NCI-H2081 (cell line): ENCODE measurements at places on chromosomes 16 and 17.

- DNase-seq = no peak
These were observed 2.8 kb downstream of the CEP20 start for GRCh38 chr16:15885560-15886001.

DNA sequence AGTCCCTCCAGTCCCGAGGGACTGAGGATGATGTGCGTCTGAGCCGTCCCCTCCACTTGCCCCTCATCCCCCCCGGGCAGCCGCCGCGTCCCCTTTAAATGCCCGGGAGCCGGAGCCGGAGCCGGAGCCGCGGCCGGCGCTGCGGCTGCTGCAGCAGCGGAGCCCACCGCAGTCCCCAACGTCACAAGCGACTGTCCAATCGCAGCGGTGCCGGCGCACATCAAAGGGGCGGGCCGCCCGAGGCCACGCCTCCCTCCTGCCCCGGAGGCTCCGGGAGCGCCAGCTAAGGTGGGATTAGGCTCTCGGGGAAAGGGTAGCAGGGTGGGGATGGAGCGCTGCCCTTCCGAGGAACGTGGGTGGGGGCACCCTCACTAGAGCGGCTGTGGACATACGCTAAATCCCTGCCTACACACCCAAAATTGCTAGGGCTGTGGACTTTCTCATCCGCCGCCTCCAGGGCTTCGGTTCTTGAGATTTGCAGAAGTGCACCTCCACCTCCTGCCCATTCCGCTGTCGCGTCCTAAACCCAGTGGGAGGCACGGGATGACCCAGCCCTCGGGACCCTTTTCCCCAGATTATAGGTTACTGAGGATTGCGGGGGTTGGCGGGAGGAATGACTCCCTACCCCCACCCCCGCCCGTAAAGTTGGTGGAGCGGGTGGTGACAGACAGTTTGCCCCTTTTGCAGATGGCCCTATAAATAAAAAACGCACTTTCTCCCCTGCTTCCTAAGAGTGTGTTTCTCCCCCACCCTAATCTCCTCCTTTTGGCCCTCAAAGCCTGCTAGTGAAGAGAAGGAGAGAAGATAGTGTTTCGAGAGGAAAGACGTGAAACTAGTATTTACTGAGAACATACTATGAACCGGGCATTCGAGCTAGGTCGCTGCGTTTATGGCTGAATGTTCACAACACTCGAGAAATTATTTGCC, at the start of gene PHOSPHO1:
PHOSPHO1 (minus strand) TSS at position 152 of the 927 bp plus-strand sequence. CDS start 4,096 bp downstream, outside the sequence.
- DNase-seq = peak; percentile 80

- DNase-seq = no peak
These were observed 62.5 kb downstream of the ABCA8 start for GRCh38 chr17:68892658-68893057.

GRCh38 chr17:76905036-76905435, 36.8 kb downstream of the MGAT5B start:
- DNase-seq = no peak

DNA sequence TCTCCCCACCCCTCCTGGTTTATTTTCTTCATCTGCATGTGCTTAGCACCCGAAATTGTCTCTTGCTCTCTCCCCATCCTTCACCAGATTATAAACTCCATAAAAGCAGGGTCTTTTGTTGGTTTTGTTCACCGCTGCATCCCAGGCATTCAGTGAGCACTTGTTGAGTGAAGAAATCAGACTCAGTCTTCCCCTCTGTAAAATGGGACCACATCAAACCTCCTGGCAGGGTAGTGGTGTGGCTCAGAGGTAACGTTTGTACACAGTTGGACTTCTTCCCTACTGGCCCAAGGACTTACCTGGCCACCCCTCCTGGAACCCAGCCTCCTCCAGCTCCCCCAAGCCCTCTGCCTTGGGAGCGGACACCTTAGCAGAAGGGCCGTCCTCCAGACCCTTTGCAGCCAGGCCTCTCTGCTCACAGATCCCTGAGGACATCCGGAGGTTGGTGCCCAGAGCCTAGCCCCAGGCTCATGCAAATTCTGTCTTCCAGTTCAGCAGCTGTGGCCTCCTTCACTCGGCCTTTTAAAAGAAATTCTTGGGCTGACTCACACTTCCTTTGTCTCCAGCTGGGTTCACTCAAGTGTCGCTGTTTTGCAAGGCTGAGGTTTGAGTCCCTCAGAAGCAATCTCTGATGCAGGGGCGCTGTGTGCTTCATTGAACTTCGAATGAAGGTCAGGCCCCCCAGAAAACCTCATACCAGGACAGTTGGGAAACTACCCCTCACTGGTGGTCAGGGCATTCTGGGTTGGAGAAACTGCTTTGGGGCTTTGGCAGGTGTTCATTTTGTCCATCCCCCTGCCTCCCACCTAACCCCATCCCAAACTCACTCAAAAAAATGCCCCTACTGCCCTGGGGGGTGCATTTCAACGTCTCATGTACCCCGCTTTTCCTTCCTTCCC, 16.8 kb upstream of the RMI2 start:
- DNase-seq = no peak

- no peak for DNase-seq
These were observed 186.4 kb downstream of the BCAS3 start for GRCh38 chr17:60863892-60864707.

DNA sequence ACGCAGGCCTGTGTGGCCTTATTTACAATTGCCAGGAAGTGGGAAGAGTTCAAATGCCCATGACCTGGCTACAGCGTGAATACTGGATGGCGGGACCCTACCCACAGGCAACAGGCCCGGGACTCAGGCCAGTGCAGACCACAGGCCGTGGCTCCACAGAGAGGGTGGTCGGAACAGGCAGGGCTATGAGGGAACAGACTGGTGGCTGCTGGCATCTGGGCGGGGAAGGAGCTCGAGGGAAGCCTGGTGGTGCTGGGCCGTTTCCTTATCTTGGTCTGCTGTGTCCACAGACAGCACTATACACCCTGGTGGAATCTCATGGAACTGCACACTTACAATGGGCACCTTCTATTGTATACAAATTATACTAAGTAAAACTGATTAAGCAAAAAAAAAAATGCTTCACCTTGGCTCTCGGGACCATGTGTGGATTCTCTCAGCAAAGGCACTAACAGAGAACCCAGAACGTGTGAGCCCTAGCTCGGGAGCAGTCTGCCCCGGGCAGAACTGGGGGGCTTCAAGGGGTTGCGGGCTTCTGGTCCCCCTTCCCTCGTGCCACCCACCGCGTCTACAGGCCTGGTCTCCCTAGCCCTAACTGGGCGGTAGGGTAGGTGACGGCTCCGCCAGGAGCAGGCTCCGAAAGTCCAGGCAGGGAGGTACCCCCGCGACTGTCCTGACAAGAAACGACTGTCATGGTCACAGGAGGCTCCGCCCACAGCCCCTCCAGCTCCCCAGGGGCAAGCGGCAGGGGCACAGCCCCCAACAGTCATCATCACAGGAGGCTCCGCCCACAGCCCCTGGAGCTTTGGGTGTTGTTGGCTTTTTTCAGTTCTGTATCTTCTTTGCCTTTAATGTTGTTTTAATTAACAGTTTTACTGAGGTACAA, 21.8 kb downstream of the CEP131 start:
- peak; percentile 16 for DNase-seq

DNA sequence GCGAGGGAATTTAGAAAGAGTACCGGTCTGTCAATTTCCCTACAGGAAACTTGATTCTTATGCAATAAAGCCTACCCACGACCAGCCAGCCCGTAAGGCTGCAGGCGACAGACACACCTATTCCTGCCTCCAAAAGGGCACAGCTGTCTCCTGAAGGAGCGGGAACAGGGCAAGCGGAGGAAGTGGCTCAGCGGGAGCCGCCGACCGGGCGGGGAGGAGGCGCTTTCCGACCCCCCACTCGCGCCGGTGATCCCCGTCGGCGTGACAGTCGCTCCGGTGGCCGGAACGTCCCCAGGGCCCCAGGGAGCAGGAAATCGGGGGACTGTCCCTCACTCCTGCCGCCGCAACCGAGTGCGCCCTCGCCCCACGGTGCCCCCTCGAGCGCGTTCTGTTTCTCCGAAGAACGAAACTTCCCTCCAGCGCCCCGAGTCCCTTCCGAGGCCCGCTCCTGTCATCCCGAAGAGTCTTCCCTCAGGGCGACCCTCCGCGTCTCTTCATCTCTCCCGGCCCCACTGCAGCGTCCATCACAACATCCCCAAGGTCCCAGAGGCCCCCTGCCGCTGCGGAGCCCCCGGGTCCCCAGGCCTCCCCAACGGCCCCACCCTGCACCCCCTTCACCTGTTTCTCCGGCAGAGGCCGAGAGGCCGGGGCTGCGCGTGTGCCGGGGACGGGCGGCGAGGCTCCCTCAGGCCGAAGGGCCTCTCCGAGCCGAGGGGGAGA, 421 bp downstream of the STAT3 start:
- DNase-seq = peak; percentile 80

DNA sequence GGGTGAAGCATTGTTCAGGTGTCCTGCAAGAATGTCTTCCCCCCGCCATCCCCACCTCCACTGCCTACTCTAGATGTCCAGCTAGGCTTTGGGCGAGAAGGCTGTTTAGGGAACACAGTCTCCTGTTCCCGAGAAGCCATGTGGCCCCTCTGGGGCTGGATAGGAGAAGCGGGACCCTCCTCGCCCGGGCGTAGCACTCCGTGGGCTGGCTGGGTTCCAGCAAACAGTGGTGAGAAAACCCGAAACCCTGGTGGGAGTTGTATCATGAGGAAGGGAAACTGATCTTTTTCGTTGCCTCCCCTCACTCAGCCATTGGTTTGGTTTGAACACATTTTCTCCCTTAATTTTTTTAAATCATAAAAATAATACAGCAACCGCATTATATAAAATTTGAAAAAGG, 56.6 kb downstream of the IRF8 start:
- no peak for DNase-seq

- DNase-seq = no peak
These were observed 2.4 kb upstream of the RIPOR1 start for GRCh38 chr16:67526149-67526791.

GRCh38 chr16:68539711-68540239, 684 bp downstream of the ZFP90 start:
- DNase-seq = no peak

- no peak for DNase-seq
These were observed 171.8 kb upstream of the CACNG5 start for GRCh38 chr17:66663041-66663606.

- no peak for DNase-seq
These were observed 12.8 kb downstream of the TERF2 start for GRCh38 chr16:69373019-69373418.

DNA sequence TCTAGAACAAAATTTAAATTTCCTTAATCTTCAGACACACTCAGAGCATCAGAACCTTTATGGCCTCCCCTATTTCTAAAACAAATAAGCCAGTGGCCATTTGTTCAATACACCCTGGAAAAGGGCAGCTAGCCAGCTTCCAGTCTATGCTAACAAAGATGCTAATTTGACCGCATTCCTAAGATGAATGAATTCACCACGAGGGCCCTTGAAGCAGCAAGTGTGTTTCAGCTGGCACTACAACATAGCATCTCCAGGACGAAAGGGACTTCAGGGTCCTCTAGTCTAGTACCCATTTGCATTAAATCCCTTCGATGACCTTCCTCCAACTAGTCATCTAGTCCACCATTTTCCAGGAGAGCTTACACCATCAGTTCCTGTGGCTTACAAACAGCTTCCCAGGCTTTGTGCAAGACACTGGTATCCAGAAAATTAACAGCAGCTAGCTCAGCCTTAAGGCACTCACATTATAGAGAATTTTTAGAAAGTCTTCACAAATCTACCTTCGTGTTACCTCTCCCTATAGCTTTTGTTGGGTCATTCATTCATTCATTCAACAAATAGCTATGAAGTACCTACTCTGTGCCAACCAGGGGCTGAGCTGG, 10.9 kb downstream of the KRT37 start:
- DNase-seq = no peak

GRCh38 chr16:85777583-85778310, 21.6 kb downstream of the EMC8 start:
- no peak for DNase-seq

DNA sequence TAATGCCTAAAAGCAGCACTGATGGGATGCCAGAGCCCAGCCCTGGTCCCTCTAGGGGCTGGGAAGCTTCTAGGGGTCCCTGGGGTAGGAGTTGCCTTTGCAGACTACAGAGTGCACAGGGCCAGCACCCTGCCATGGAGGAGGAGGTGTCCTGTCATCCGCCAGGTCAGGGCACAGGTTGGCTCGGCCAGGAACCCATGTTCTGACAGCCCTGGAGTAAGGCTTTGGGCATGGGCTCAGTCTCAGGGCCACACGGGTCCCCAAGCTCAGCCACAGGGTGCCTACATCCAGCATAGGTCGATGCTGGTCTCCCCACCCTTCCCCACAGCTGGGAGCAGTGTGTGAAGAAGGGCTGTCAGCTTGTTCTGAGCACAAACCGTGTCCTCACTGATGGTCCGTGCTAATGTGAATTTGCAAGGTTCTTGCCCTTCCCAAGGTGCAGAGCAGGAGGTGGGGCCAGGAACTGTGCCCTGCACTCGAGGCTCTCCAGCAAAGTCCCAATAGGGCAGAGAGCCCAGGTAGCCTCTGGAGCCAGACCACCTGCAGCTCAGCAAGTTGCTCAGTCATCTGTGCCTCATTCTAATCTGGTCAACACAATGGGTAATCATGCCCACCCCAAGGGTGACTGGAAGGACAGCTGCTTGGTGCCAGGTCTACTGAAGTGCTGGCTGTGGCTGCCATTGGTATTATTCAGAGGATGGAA, 72.8 kb downstream of the AMFR start:
- DNase-seq = no peak

DNA sequence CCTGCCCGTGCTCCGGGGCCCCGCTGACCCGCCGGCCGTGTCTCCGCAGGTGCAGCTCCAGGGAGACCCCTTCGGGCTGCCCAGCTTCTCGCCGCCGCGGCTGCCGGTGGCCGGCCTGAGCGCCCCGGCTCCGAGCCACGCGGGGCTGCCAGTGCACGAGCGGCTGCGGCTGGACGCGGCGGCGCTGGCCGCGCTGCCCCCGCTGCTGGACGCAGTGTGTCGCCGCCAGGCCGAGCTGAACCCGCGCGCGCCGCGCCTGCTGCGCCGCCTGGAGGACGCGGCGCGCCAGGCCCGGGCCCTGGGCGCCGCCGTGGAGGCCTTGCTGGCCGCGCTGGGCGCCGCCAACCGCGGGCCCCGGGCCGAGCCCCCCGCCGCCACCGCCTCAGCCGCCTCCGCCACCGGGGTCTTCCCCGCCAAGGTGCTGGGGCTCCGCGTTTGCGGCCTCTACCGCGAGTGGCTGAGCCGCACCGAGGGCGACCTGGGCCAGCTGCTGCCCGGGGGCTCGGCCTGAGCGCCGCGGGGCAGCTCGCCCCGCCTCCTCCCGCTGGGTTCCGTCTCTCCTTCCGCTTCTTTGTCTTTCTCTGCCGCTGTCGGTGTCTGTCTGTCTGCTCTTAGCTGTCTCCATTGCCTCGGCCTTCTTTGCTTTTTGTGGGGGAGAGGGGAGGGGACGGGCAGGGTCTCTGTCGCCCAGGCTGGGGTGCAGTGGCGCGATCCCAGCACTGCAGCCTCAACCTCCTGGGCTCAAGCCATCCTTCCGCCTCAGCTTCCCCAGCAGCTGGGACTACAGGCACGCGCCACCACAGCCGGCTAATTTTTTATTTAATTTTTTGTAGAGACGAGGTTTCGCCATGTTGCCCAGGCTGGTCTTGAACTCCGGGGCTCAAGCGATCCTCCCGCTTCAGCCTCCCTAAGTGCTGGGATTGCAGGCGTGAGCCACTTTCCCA, 5.9 kb downstream of the CTF1 start:
- peak; percentile 20 for DNase-seq

GRCh38 chr16:67549936-67550335, 12.4 kb upstream of the CTCF start:
- no peak for DNase-seq
